ENCODE measurements at places on chromosomes 5 and 9.
A peak's percentile ranks its signal among the peaks of the same experiment; 100 is the strongest.

DNA sequence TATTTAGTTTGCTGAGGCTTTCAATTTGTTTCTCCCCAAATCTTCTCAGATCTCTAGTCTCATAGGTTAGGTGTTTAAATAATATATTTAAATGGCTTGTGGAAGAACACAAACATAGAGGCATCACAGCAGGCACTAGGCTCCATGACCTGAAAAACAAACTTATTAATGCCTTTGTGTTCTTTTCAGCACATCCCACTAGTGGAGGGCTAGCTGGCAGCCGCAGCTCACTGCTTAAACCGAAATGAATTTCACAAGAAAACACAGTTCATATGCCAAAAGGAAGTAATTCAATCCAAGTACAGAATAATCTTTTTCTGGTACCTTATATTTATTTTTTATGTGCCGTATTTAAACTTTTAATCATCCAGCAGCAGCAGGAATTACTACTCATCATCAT is 382.5 kb downstream of the PLK2 start:
- no peak for DNase-seq

DNA sequence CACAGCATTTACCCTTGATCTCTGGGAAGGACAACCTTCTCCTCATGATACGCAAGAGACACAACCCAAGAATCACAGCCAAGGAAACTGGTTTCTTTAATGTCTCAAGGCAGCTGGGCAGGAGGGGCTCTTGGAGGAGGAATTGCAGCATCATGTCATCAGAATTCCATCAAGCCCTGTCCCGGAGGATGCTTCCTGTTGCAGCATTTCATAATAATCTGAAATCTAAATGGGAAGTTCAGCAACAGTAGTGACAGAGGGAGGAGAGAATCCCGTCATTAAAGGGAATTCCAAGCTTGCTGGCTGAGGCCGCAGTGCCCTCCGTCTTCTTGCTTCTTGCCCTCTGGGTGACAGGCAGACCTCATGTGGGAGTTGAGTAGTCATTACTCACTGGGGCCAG is 192.7 kb downstream of the TENT4A start:
- no peak for DNase-seq

- no peak for DNase-seq
Observed at GRCh38 chr5:1337489-1338195, 7.3 kb downstream of the CLPTM1L start.

DNA sequence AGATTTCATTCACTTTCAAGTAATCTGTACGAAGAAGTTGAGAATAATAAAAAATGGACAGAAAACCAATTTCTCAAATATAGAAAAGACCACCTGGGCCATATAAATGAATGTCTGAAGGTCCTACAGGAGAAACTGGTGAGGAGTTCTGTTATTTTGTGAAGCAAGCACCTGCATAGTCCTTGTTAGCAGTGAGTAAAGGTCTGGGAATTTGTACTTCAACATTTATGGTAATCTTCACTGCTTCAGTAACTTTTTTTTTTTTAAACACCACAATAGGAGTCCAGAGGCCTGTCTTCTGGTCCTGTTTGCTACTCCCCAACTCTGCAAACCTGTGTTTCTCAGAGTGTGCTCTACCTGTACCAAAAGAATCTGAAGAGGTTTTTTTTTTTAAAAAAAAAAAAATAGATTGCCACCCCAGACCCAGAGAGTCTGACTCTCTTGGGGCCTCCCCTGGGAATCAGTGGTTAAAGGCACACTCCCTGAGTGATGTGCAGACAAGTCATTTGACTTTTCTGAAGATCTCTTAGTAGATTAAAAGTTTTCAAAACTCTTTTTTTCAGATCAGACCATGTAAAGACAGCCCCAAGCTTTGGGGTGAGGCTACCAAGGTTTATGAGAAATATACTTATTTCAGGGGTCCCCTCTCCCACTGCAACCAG is 55.5 kb downstream of the FAM81B start:
- no peak for DNase-seq

DNA sequence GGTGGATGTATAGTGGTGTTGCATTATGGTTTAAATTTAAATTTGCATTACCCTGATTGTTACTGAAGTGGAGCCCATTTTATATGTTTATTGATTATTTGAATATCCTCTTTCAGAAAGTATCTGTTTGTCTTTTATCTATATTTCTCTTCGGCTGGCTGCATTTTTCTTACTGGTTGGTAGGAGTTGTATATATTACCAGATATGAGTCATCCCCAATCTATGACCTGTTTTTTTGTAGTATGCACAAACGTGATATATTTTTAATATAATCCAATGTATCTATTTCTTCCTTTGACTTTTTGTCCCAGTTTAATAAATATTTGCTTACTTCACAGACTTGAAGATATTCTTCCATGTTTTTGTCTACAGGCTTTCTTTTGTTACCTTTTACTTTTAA is 29.3 kb upstream of the CAMK4 start:
- DNase-seq: no peak

DNA sequence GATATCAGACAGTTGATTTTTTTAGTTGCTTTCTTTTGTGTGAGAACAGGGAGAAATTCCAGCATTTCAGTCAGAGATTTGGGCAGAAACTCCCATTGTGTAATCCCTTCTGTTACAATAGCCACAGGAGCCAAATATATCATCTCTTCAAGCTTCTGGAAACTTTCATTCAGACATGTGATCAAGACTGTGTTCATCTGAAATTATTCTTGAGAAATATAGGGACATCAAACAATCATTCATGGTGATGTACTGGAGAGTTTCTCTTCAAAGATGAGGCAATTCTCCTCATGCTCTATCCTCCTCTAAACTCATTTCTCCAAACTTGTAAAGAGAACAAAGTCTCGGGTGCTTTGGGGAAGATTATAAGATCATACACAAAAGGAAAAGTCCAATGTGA is 35.2 kb upstream of the CSNK1G3 start:
- no peak for DNase-seq

GRCh38 chr9:114114364-114114763 is 15.3 kb upstream of the KIF12 start:
- no peak for DNase-seq

GRCh38 chr5:77430726-77431125 is 61.4 kb downstream of the WDR41 start:
- no peak for DNase-seq

DNA sequence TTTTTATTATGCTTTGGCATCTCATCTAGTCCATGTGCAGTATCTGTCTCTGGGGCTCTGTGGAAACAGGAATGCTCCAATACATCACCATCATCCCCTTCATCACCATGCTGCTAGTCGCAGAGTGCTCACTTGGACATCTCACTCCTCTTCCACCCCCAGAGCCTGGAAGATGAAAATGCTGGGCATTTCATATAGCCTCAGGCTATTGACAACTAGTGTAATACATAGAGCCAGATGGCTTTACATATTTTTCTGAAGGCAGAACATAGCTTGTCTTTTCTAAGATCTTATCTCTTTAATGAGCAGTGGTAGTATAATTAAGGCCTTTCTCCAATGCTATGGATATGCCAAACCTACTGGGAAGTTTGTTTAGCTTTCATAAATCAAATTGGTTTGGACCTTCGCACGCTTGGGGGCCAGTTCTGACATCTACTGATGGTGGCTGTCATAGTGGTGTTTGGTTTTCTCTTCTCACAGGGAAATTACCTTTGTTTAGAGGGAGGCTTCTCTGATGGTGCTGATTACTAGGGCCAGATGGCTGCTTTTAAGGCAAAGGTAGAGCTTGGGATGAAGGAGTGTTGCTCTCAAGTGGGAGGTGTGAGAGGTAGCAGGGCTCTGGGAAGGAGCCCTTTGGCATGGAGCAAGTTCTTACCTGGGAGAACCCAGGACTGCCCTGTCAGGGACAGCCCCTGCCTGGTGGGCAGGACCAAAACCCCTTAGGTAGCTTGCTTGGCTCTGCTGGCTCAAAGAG is 63.1 kb upstream of the CXCL14 start:
- no peak for DNase-seq

DNA sequence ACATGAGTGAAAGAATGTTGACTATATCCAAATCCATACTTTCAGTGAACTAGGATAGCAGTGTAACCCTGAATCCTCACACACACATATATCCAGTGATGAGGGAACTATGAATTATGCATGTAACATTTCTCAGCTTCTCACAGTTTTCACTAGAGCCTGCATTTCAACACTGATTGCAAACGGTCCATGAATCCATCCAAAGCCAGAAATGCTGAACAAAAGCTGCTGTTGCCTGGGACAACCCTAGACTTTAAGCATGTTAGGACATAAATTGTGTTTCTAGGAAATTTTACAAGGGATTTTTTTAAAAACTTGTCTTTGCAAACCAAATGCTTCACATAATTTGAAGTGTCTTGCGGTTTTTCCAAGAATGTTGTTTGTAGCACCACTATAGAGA is 2010.0 kb upstream of the WWC1 start:
- DNase-seq: no peak

DNA sequence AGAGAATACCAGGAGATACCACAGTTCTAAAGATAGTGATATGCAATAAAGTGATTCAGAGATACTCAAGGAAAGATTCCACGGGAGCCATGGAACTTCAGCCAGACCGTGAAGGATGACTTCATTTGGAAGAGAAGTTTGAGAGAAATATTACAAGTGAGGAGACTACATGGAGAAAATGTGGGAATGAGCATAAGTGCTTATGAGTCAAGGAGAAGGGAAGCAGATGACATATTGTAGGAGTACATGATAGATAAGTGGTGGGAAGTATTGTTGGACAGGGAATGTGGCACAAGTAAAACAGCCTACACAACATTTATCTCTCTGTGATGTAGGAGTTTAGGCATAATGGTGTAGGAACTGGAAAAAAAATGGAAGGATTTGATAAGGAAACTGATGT is 122.1 kb upstream of the FBXL17 start:
- DNase-seq: no peak

DNA sequence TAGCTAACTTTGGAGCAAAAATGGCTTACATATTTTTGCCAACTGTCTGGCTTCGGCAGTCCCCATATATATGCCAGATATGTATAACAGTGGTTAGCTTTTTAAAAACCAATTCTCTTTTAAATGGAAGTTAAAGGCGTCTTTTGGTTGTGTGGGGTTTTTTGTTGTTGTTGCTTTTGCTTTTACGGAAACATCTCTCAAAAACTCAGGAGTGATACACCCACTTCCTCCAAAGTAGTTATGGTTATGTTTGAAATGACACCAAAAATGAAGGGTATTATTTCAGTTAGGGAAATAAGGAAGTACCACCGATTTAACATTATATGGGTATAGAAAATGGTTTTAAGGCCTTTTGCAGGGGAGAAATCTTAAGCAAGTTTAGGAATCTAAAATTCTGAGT is 2.3 kb downstream of the CNOT8 start:
- no peak for DNase-seq

- no peak for DNase-seq
Observed at GRCh38 chr9:20292002-20292401, 330.3 kb downstream of the MLLT3 start.

DNA sequence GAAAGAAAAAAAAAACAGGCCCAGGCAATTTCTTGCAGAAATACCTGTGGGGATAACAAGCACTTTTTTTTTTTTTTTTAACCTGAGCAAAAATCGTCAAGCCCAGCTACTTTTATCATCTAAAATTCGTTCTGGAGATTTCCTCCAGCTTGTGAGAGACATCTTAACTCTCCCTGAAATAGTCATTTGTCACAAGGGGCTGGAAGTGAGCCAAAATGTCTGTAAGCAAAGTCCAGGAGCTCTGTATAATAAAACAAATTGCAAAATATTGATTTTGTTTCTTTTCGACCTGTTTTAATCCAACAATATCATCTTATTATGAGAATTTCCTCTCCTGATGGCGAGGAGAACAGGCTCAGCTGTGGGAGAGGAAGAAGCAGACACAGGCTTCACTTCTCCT is 168.4 kb downstream of the TTLL11 start:
- no peak for DNase-seq

- peak; percentile 33 for DNase-seq
Observed at GRCh38 chr9:127779136-127779981, 893 bp upstream of the SH2D3C start.

- DNase-seq: no peak
Observed at GRCh38 chr9:112601636-112602035, 115.0 kb downstream of the KIAA1958 start.

- DNase-seq: no peak
Observed at GRCh38 chr5:132055441-132055807, 5.0 kb upstream of the IL3 start.

GRCh38 chr5:102955488-102955887 is 164.4 kb downstream of the GIN1 start:
- DNase-seq: no peak

- DNase-seq: no peak
Observed at GRCh38 chr5:88824141-88824540, 58.8 kb downstream of the MEF2C start.

DNA sequence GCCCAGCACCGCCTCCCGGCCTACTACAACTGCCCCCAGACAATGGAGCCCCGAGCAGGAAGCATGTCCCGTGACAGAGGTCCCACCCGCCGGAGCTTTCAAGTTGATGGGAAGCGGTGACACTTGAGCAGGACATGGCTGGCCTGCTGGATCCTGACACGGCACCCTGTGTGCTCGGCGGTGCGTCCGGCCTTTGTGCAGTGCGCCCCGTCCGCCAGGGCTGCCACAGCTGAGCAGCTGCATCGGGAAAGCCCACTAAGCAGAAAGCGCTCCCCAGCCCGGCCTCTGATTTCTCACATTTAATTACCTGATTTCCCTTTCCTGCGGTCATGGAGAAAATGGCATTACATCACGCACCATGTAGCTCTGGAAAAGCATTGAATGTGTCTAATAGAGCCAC is 611.9 kb downstream of the IRX1 start:
- no peak for DNase-seq

DNA sequence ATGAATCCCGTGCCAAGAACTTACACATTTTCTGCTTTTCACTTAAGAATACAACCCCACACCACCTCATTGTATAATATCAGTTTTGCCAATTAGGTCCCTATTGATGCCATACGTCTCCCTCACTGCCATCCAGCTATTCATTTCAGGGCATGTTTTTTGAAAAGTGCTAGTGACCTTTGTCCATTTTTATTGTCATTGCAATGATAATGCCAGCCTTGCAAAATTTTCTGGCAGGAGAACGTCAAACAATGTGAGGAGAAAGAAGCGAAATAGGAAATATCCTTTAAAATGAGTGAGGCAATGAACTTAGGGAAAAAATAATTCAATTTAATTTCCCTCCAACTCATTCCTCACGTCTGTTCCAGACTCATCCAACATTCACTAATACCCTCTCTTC is 111.8 kb upstream of the CKMT2 start:
- DNase-seq: no peak

DNA sequence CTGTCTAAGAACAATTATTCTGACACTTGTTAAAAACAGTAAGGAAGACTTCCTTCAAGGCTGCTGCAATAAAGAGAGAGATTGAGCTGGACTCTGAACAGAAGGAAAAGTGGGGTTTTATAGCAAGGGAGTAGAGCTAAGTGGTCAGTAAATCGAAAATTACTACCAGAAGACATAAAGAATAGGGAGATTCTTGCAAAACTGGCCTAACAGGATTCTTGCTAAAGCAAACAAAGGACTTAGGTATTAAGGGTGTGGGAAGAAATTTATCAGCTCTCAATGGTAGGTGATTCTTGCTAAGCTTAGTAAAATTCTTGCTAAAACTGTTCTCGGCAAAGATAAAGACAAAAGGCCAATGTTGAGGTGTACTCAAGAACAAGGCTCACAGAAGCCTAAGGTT is 300.5 kb downstream of the SLCO4C1 start:
- DNase-seq: no peak

All from stimulated activated CD8-positive, alpha-beta memory T cell treated with anti-CD3 and anti-CD28 coated beads, Interleukin-2, amount 100 ng/mL, for 1 hour (primary cell).